ENCODE measurements at places on chromosomes 1 and 21. TPM values are rescaled to one million over a fixed set of nuclear protein-coding genes. Genes with fewer than 3 reads are reported as not detected.

DNA sequence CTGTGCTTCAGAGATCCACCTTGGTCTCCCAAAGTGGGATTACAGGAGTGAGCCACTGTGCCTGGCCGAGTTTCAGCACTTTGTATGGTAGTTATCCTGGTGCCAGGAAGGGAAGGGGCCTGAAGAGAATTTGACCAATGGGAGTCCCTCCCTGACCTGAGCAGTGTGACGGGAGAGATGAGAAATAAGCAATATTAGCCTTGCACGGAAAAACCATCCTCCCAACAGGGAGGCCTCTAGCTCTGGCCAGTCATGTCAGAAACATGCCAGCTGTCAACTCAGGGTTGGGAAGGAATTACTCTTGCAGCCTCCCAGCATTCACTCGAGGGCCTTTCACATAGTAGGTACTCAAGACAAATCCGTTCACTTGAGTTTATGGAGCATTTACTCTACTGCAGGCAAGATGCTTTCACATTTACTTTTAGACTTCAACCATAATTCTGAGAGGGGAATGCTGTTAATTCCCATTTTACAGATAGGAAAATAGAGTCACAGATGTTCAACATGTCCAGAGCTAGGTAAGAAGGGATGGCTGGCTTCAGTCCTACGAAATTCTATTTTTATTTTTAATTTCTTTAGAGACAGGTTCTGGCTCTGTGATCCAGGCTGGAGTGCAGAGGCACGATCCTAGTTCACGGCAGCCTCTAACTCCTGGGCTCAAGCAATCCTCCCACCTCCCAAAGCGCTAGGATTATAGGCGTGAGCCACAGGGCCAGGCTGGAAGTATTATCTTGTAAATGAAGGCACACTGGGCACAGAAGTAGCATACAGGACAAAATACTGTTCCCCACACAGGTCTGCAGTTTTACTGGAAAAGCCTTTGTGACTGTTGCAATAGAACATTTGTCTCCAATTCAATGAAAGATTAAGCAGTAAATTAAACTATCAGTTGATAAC is 3.2 kb upstream of the ATP13A2 start:
- peak; percentile 7 for DNase-seq

GRCh38 chr1:201230676-201231075 is 40.1 kb downstream of the IGFN1 start:
- DNase-seq: no peak

DNA sequence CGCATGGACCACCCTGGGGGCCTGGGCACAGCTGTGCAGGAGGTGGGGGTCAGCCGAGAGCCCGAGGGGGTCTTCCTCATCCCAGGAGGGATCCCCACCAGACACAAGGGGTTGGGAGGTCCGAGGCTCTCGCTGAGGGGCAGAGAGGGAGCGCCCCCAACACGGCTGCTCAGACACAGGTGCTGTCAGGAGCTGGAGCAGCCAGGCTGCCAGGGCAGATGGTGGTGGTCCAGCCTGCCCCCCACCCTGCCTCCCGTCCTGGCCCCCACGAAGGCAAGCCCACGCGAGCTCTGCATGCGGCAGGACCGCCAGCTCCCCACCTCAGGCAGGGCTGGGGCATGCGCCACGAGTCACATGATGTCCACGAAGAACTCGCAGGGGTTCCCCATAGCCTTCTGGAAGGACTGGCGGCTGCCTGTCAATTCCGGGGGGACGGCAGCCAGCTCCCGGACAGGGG is 4.7 kb downstream of the TAS1R3 start:
- DNase-seq: no peak

- DNase-seq: no peak
Measured at GRCh38 chr1:1219341-1219740, 5.4 kb upstream of the TNFRSF4 start.

- no peak for DNase-seq
Measured at GRCh38 chr1:201229771-201230635, 39.4 kb downstream of the IGFN1 start.

GRCh38 chr1:217924924-217925323 is 293.8 kb downstream of the SPATA17 start:
- DNase-seq: no peak

DNA sequence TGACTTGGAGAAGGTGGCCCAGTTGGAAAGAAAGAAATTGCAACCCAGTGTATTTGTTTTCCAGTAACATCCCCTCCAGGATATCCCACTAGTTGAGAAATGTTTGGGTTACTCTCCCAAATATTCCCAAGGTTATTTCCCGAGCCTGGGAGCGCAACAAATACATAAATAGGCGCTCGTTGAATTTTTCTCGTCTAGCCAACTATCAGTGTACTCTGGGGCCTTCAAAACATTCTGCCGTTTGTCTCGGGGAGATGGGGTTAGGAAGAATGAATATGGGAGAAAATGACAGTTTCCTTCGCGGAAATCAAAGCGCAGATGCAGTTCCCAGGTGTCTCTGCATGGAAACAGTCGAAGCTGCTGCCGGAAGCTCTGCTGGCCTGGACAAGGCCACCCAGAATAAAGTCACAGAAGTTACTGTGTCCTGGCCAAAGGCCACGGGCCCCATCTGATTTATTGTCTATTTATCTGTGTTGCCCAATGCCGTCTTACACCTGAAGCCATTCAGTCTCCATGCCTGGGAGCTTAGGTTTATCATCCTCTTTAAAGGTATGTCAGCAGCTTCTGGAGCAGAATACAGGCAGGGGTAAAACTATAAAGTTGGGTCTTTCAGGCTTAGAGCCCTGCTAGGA is 1.0 kb downstream of the C1orf115 start:
- DNase-seq: peak; percentile 76

DNA sequence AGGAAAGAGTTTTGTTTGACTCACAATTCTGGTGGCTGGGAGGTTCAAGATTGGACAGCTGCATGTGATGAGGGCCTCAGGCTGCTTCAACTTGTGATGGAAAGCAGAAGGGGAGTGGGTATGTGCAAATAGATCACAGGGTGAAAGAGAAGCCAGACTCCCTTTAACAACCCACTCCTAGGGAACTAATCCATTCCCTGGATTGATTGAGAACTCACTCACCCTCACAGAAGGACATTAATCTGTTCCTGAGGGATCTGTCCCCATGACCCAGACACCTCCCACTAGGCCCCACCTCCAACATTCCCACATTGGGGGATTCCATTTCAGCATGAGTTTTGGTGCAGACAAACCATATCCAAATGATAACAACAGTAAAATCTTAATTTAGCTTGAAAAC is 25.6 kb downstream of the UBE2T start:
- DNase-seq: no peak

- DNase-seq: no peak
Measured at GRCh38 chr1:28718166-28718565, 18.6 kb upstream of the YTHDF2 start.

GRCh38 chr1:228219245-228219961 is 11.6 kb downstream of the OBSCN start:
- no peak for DNase-seq

DNA sequence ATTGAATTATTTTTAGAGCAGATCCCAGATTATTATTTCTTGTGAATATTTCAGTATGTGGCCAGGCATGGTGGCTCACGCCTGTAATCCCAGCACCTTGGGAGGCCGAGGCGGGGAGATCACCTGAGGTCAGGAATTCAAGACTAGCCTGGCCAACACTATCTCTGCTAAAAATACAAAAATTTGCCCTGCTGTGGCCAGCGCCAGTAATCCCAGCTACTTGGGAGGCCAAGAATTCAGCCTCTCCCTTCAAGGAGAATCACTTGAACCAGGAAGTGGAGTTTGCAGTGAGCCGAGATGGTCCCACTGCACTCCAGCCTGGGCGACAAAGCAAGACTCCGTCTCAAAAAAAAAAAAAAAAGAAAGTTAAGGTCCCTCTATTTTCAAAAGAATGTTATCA is 4.3 kb downstream of the OSBPL9 start:
- DNase-seq: no peak

DNA sequence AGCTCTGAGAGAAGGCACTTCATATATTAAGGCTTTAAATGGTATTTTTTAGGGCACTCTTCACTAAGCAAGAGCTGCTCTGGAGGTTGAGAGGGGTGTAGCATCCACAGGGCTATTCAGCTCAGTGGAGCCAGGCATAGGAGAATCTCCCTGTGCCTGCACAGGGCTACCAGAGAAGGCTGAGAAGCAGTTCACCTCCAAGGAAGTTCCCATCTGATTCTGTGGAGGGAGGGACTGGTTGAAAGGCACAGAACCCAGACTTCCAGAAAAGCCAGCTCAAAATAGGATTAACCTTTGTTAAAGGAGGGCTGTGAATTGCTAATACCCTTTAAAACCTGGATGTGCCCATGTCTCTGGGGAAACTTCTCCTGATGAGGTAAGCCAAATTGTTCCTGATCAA is 304.5 kb downstream of the TTLL7 start:
- no peak for DNase-seq

DNA sequence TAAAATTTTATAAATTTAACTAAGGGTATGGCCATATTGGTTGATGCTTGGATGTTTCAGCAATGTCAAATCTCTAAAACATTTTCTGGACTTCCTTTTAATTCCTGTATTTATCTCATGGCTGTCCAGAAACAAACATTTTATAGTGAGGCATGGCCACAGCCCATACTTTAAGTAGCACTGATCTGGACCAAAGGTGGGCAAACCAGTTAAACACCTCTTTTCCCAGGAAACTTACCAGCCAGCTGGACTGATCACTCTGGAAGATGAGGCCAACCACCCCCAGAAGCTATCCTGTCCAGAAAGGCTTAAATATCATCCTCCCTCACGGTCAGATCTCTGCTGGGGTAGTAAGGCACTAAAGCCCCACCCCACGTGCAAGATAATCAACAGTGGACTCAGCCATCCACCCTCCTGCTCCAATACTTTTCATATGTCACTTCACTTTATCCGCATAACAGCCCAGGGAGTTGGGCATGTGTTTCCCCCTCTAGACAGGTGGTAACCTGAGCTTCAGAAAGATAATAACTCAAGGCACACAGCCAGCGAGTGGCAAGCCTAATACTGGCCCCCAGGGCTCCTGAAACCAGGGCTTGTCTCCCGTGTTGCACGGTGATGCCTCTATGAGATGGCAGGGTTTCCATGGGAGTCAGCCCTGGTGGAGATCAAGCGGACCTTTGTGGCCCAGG is 120.5 kb upstream of the NGF start:
- no peak for DNase-seq

DNA sequence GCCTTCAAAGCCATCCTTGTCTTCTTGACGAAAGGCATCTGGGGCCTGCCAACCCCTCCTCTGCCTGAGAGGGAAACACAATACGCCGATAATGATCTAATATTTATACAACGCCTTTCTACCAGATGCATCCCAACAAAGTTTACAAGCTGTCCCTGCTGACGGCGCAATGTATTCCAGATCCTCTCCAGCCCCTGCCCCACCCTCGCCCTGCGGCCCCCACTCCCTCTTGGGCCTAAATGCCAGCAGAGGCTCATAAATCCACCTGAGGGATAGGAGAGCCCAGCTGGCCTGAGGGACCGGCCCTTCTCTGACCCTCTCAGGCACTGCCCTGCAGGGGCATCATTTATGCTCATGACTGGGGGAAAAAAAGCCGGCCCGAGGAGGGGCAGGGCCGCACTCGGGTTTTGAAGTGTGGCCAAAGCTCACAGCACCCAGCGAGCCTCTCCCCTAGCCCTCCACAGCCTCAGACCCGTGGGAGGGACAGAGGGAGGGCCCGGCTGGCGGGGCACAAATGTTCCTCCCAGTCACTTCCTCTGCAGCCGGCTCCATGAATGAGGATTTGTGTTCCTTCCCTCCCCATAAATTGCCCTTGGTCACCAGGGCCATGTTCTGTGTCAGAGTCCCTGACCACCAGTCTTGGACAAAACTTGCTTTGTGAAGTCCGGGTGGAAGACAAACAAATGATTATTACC is 140.3 kb downstream of the FOXD2 start:
- DNase-seq: no peak

GRCh38 chr1:56153276-56153675 is 426.1 kb downstream of the PLPP3 start:
- no peak for DNase-seq

DNA sequence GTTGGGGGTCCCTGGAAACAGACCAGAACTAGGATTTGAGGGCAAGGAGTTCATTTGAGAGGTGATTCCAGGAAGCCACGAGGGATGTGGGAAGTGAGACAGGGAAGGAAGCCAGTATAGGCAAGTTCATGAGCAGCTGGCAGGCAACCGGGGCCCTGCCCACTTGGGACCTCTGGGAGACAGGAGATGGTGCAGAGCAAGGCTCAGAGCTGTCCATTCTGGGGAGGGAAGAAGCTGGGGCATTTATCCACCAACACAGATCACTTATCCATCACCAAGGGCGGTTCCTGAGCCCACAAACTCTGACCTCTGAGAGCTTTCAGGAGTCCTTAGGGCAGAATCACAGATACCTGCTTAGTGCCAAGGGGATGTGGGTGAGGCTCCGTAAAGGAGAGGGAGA is 16.8 kb downstream of the EDN2 start:
- no peak for DNase-seq

DNA sequence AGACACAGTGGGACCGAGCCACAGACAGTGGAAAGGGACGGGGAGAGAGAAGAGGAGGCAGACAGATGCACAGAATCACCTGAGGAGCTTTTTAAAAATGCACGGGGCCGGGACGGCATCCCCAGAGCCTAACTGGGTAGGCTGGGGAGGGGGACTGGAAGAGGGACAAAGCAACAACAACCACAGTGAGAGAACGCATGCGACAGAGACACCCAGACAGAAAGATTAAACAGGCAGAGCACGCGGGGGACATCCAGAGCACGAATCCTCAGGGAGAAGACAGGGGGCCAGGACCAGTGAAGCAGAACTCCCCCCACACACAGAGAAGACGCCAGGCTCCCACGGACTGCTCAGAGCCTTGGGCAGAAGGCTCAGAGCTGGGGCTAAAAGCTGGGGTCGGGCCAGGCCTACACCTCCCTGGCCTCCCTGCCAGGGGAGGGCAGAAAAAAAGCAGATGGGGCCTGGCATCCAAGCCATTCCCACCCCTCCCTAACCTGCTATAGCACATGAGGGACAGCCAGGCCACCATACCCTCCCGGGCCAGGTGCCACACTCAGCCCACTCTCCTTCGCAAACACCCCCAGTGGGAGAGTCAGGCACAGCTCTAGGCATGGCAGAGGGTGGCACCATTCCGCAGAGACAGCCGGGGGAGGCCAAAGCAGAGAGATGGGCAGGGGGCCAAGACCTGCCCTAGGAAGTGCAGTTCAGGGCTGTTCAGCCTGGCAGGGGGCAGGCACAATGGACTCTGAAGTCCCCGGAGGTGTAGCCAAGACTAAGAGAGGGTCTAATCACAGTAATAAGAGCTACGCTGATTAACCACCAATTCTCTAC is 29.8 kb upstream of the COL16A1 start:
- DNase-seq: no peak

GRCh38 chr1:241701483-241702295 is 49.6 kb downstream of the WDR64 start:
- DNase-seq: no peak

DNA sequence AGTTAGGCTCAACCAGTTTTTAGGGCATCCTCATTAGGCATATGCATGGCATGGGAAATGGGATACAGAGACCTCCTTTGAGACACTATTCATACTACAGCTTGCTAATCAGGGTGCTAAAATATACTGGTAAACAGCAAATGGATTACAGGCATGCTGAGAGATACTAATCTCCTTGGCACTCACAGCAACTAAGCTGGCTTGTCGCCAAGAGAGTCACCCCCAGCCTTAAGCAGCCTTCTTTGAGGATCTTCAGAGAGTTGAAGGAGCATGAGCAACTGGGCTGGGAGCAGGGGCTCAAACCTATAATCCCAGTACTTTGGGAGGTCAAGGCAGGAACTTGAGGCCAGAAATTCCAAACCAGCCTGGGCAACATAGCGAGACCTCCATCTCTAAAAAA is 120.1 kb upstream of the NR5A2 start:
- DNase-seq: no peak

Gene DMRTA2
- not detected for total RNA-seq

Gene G0S2
- 749 TPM for total RNA-seq

Gene CAMK2N1
- total RNA-seq: 24.7 TPM

Gene SLC30A10
- total RNA-seq: 25.5 TPM

Gene NOTCH2NLA
- 23.0 TPM for total RNA-seq

Gene TIE1
- total RNA-seq: 7.5 TPM

Gene RLF
- 6.2 TPM for total RNA-seq

Gene NMNAT2
- 0.06 TPM for total RNA-seq

Data from right lobe of liver (tissue), 6 donors.